ENCODE measurements at places on chromosomes 4 and X.

GRCh38 chr4:11158971-11159370 lies 269.7 kb downstream of the HS3ST1 start:
- DNase-seq: no peak

- peak; percentile 1 for DNase-seq
These were observed 12.4 kb downstream of the EPGN start for GRCh38 chr4:74320559-74321118.

- no peak for DNase-seq
These were observed 31.7 kb downstream of the STOX2 start for GRCh38 chr4:183936574-183937345.

DNA sequence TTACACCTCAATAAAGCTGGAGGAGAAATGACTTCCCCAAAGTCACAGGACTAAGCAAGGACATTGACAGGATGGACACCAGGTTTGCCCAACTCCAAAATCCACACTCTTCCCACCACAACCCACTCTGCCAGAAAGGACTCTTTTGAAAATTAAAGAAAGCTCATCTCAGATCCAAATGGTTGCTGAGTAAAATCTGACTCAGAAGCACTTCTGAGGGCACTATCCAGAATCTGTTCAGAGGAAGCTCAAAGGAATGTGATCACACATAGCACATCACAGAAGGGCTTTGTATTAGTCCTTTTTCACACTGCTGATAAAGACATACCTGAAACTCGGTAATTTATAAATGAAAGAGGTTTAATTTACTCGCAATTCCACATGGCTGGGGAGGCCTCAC lies 155.5 kb downstream of the RAB28 start:
- no peak for DNase-seq

GRCh38 chr4:77342170-77342810 lies 185.3 kb downstream of the CCNG2 start:
- no peak for DNase-seq

DNA sequence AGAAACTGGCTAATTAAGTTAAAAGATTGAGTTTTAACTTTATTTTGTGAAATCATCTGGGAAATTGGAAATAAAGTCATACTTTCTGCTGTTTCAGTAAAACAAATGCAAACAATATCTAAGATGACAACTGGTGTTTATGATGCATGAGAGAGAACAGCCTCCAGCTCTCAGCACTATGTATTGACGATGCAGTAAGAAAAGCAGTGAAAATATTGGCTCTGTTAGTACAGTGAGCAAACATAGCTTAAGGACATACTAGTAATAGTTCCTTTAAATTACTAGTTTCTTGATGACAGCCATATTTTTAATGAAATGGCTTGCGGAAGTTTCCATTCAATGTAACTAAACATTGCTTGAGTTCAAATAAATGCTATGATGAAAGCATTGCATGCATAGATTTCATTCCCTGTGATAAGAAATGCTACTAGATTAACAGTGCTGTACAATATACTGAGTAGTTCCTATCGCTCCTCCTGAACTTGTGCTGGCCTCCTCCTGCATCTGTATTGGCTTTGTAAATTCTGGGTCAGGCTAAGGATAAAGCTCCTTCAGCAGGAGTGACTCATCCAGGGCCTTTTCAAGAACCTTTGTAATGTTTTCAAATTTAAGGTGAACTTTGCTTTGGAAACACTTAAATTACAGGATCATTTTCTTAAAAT lies 11.6 kb downstream of the ARHGAP24 start:
- DNase-seq: no peak

- no peak for DNase-seq
These were observed 13.1 kb upstream of the AFF1 start for GRCh38 chr4:86921608-86922252.

DNA sequence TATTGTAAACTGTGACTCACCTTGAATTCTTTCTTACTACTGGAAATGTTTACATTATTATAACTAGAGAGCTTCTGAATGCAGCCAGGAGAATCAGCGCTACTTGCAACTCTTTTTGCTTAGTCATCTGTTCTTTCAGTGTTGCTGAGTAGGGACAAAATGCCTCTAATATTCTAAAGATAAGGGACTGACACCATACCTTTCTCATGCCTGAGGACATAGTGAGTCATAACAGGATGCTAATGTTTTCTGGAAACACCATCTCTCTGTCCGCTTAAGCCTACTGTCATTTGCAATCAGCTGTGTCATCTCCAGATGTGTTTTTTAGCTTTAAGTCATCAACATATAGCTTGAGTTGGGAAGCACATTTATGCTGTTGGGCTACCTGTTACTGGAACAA lies 108.3 kb downstream of the QRFPR start:
- peak; percentile 0 for DNase-seq

GRCh38 chr4:163967263-163967662 lies 472.8 kb downstream of the TMA16 start:
- no peak for DNase-seq

DNA sequence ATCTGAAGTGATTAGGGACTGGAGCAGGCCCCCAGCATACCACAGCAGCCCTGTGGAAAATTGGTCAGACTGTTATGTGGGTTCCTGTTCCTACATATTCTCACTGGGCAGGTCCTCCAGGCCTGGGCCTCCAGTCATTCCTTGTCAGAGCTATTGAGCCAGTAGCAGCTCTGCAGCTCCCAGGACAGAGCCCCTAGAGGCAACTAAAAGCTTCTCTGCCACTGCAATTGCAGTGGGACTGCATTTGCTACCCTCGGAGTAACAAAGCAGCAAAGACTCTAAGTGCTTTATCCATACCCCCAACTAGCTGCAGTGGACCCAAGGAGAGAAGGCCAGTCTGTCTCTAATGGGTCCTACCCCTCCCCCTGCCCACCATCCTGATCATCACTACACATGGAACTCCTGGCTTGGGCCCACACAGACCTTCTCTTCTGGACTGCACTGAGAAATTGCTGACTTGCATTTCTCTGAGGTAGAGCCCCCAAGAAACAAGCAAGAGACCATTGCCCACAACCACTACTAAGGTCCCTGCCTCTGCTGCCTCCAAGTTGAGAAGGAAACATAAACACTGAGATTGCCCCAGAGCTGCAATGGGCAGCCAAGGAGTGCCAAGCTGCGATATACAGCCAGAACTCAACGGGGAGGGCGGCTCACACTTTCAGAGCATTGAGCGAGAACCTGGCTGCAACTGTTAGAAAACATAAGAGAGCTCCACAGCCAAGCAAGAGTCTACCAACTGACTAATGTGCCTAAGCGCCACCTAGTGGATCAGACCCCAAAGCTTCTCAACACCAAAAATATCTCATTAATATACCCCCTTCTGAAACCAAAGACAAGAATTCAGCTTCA lies 738.7 kb upstream of the NDST4 start:
- DNase-seq: peak; percentile 16

- DNase-seq: no peak
These were observed 237.4 kb downstream of the CAMK2D start for GRCh38 chr4:113524096-113524495.

DNA sequence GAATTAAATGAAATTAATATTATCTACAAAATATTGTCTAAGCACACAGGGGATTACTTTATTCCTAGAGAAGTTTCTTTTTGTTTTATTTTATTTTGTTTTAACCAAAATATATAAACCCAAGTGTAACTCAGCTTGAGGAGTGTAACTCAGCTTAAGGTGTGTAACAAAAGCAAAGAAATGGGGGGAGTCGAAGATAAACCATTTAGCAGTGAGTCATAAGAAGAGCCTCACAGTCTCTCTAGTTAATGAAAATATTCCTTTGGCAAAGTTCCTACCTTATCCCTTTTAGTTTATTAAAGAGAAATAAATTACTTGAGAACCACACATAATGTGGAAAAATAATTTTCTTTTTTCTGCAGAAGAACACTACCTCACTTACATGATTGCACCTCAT lies 261.8 kb downstream of the KCTD8 start:
- DNase-seq: no peak

GRCh38 chr4:170691168-170691567 lies 601.4 kb upstream of the AADAT start:
- no peak for DNase-seq

- DNase-seq: no peak
These were observed 165.1 kb upstream of the PPP3CA start for GRCh38 chr4:101512416-101512815.

DNA sequence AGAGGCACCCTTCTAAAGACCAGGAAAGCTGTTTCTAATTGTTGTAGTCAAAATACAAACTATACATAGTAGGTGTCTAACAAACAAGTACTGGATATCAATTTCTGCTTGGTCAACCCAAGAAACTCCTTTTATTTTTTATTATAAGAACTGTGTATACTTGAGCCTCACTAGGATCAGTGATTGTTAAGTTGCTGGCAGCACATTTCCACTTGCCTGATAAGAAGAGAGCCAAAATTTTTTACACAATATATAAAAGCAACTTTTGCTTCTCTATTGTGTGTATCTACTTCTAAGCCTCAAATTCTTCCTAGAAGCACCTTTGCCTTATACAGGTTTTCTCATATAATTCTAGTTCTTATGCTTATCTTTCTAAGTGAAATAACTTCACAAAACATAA lies 703.0 kb upstream of the EPHA5 start:
- DNase-seq: no peak

DNA sequence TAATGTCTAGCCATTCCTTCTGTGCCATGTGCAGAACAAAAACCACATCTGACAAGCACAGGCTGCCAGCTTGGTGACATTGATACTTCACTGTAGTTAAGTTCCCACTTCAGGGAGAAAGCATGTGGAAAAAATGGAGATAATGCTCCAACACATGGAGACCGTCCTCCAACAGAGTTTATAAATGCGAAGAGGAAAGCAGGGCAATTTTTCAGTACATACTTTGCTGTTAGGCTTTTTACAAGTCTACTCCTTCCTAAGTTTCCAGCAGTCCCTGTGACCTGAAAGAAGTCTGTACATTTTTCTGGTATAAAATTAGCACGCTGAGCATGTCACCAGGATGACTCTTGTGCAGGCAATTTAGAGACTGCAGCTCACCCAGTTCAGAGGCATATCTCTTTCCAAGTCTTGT lies 766.9 kb upstream of the IGFBP7 start:
- no peak for DNase-seq

DNA sequence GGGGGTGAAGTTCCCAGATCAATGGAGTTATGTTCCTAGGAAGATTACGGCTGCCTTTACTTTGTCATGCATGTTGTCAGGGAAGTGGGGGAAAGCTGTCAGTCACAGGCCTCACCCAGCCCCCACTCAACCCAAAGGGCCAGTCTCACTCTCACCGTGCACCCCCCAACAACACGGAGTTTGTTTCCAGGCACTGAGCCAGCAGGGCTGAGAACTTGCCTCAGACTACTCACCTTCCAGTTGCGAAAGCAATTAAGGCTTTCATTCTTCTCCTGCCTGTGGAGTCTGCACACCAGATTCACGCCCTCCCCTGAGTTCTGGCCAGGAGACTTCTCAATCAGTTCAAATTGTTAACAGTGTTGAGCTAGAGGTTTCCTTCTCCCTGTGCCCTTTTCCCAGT lies 114.3 kb downstream of the SH3BGRL start:
- DNase-seq: no peak

GRCh38 chrX:69289793-69290123 lies 124.5 kb upstream of the PJA1 start:
- no peak for DNase-seq

DNA sequence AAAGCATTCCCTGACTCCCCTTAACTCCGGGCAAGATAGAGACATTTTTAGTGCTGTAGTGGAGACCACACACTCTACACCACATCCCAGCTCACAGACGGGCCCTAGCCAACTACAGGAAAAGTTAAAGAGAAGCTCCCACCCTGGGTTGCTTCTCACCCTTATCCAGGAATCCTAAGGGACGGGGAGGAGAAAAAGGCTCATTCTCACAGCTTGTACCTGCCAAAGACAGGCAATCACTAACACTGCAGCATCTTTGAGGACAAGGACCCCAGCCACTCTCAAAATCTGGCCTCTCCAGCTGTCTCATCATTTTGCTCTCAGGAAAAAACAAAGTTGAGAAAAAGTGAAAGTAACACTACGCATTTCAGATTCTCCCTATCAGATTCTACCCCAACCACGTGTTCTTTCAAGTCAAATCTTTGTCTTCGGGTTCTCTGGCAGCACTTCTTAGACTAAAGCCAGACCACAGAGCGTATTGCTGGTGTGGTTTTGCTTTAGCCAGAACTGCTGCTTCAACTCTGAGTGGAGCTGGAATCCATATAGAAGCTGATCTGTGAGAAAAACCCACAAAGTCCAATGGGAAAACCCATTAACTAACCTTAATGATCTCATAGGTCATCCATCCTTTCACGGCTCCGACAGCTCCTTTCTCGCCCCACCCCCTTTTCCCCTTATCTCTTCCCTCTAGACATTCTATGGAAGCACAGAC lies 605.9 kb upstream of the DIPK2B start:
- peak; percentile 82 for DNase-seq

GRCh38 chr4:81494031-81494431 lies 22.3 kb upstream of the RASGEF1B start:
- DNase-seq: no peak

DNA sequence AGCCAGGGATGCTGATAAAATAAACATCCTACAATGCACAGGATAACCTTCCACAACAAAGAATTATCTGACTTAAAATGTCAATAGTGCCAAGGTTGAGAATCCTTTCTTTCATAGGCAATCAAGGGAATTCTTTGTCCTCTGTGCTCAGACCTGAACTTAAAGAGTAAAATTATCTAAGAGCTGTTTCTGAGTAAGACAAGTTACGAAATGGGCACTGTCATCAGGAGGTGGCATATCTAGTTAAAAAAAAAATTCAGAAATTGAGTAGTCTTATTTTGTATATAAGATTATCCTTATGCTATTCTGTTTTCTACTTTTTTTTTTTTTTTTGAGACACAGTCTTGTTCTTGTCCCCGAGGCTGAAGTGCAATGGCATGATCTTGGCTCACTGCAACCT lies 3.3 kb upstream of the RAB33B start:
- DNase-seq: no peak

DNA sequence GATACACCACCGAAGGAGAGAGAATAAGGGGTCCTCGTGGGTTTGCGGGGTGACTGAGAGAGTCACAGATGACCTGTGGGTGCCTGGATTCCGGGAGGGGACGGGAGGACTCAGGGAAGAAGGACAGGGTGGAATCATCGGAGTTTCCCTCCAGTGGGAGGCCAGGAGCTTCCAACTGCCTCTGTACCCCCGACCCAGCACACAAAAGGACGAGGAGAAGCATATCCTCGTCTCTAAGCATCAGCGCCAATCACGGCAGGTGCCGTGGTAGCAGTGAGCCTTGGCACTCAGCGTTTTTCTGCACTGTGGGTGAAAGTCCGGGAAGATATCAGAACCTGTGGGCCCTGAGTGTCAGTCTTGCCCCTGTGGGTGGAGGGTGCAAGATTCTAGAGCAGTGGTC lies 62.0 kb downstream of the ASMT start:
- no peak for DNase-seq
